Stimulated activated memory B cell treated with anti-CD40 and anti-IgM and Interleukin-4, amounts not matched to agents 10 μg/mL and 1 μg/mL and 100 μg/mL, for 72 hours (primary cell): ENCODE measurements at places on chromosomes 3 and 15.

- peak; percentile 97 for ATAC-seq
Measured at GRCh38 chr15:63970621-63971426, 75.5 kb downstream of the DAPK2 start.

DNA sequence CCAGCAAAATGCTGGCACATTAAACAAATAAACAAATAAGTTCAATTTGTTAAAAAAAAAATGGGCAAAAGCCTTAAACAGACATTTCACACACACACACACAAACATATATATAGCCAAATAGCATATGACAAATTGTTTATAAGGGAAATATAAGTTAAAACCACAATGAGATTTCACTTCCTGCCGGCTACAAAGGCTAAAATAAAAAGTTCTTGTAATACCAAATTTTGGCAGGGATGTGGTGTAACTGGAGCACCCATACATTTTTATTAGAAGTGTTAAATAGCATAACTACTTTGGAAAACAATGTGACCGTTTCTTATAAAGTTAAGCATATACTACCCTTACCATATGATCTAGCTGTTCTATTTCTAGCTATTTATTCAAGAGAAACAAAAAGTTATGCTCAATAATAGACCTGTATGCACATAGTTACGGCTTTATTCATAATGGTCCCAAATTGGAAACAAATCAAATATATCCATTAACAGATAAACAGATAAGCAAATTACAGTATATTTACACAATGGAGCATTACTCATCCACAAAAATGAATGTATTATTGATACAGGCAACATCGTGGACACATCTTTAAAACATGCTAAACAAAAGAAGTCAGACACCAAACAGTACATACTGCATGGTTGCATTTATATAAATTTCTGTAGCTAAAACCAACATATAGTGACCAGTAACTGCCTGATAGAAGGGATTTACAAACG lies 93.9 kb downstream of the EOMES start:
- ATAC-seq: no peak

- no peak for ATAC-seq
Measured at GRCh38 chr15:65583701-65584100, 27.2 kb downstream of the INTS14 start.

- no peak for ATAC-seq
Measured at GRCh38 chr3:148439254-148439822, 258.4 kb upstream of the AGTR1 start.

GRCh38 chr3:197512691-197513571 lies 42.8 kb downstream of the BDH1 start:
- ATAC-seq: no peak

DNA sequence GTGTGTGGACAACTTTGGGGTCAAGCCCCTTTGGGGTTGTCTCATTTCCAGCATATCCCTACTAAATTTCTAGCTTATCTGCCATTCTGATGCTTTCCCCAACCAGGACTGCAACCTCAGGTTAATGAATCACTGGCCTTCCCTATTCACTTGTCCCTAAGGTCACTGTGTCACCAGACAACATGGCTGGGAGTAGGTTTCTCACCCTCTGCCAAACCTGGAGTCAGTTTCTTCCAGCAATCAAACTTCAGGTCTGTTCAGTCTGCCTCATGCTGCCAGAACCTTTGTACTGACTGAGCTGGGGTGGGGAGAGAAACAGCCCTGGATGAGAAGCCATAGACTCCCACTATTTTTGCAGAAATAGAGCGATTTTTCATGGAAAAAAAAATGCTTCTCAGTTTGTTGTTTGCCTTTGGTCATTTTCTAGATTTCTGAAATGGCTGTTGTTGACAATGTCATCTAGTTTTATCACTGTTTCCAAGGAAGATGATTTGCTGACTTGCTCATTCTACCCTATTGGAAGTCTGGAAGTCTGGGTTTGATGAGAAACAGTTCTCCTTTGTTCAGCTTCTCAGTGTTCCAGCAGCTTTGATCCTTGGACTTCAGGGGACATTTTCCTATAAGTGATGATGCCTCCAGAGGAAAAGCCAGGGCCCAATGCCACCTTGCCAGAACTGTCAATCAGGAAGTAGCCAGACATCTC lies 74.8 kb upstream of the IL12A start:
- no peak for ATAC-seq

GRCh38 chr3:89113893-89114840 lies 6.7 kb downstream of the EPHA3 start:
- ATAC-seq: peak; percentile 82

DNA sequence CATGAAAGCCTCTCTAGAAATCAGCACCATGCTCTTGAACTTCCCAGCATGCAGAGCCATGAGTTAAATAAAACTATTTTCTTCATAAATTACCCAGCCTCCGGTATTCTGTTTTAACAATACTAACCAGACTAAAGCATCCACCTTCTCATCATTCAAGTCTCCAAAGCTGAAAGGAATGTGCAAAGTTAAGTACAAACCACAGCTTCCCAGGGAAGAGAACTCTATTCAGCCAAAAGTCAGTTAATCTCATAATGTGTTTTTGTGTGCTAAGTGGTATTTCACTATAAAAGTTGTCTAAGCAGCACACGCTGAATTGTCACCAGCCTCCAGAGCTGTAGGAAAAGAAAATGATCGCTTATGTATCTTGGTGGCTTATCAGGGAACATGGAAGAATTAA lies 135.5 kb upstream of the KCNH8 start:
- no peak for ATAC-seq

- ATAC-seq: no peak
Measured at GRCh38 chr3:178847190-178847589, 224.4 kb downstream of the ZMAT3 start.

GRCh38 chr3:48505968-48506504 lies 2.1 kb upstream of the SHISA5 start:
- no peak for ATAC-seq

DNA sequence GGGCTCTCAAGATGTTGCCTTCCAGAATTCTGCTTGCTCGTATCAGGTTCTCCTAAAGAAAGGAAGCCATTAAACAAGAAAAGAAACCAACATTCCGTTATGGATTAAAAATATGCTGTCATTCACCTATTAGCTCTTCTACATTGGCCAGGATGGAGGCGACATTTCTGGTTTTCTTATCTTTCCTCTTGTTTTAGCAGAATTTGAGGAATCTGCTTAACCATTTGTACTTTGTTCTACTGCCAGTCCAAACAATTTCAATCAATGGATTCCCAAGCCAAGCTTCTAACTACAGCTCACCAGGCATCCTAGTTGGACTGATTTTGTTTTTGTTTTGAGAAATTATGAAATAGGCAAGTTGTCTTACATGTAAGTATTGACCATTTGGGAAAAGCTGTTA lies 164.6 kb upstream of the TSC22D2 start:
- ATAC-seq: no peak

DNA sequence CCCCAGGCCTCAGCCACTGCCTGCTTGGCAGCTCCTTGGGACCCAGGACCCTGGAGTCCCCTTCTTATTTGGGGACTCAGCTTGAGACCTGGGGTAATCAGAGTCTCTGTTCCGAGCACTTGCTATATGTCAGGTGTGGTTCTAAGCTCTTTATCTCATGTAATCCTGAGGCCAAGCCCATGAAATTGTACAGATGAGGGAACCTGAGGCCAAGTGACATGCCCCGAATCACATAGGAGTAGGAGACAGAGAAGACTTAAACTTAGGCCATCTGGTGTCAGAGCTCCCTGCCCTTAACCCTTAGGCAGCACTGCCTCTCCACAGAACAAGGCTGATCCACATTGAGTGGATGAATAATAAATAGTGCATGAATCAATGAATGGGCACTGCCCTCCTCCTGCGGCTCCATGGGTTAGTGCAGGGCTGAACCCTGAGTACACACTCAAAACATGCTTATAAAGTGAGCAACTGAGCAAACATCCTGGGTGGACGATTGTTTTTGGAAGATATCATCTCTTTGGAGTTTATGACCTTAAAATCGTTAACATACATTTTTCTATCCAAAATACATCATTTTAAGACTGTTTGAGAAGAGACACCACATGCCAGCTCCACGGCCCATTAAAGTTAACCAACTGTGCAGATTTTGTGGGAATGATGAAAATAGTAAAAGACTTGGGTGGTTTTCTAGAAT lies 33.2 kb upstream of the IQSEC1 start:
- no peak for ATAC-seq

- ATAC-seq: no peak
Measured at GRCh38 chr15:52699457-52699856, 20.3 kb upstream of the ATOSA start.

DNA sequence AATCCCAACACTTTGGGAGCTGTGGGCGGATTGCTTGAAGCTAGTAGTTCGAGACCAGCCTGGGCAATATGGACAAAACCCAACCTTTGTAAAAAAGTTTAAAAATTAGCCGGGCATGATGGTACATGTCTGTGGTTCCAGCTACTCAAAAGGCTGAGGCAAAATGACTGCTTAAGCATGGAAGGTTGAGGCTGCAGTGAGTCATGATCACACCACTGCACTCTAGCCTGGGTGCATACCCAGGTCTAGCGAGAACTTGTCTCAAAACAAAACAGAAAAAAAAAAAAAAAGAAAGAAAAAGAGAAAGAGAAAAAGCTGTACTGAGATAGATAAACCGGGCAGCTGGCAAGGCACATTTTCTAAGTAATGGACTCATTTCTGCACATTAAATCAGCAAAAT lies 10.6 kb downstream of the ARPP19 start:
- ATAC-seq: peak; percentile 95

DNA sequence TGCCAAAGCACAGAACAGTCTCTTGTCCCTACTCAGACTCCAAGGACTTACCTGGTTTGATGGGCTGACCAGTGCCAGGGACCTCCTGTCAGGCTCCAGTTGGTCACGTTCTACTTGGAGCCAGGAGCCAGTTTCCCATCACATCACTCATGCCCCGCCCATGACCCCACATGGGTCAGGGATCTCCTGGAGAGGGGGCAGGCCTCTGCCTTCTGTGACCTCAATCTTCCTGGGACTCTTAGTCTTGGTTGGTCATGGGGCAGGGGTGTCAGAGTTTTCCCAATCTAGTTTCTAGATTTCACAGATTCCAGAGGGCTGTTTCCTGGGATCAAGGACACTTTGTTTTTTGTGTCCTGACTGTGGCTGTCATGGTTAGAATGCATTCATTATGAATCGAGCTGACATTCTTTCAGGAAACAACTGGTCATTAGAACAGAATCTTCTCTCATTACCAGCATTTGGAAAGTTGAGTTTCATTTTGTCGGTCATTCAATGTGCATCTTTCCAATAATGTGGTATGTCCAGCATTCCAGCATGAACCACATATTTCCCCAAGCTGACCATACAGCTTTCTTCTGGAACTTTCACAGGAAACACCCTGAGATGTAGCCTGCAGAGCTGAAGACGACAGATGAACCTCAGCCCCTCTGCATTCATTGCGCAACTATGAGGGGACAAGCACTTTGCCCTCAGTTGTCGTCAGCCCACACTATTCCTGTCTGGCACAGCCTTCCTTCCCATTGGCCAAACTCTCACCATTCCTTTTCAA lies 19.8 kb downstream of the CYP19A1 start:
- no peak for ATAC-seq

DNA sequence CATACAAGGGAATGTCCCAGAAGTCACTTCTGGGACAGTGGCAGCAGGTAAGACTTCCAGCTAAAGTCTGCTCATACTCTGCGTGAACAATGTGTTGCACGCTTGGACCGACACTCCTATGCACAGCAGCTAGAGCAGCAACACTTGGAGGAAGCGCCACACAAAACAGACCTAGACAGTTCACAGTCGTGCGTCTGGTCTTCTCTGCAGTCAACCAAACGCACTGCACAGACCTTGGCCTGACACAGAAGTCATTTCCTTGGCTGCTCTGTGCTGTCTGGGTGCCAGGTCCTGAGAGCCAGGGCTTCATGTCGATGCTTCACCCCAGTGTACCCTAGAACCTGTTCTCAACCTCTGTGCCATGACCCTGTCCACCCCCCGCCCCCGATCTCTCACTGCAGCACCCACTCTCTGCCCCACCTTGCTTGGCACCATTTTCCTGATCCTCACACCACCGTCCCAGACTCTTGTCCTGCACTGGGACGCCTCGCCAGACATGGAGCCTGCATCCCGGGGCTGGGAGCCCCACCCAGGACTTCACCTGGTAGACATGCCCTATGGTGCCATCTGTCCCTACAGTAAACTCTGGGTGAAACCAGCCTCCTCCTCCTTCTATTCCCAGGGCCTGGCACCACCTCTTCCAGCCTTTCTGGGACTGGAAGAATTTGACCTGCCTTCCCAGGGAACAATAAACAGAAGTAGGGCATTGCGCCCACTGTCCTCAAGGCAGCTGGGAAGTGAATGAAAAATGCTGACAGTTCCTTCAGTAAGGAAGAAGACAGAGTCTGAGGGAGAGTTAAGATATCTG lies 3.1 kb downstream of the ATP10A start:
- ATAC-seq: no peak

GRCh38 chr3:171206283-171206682 lies 179.8 kb upstream of the SLC2A2 start:
- no peak for ATAC-seq

DNA sequence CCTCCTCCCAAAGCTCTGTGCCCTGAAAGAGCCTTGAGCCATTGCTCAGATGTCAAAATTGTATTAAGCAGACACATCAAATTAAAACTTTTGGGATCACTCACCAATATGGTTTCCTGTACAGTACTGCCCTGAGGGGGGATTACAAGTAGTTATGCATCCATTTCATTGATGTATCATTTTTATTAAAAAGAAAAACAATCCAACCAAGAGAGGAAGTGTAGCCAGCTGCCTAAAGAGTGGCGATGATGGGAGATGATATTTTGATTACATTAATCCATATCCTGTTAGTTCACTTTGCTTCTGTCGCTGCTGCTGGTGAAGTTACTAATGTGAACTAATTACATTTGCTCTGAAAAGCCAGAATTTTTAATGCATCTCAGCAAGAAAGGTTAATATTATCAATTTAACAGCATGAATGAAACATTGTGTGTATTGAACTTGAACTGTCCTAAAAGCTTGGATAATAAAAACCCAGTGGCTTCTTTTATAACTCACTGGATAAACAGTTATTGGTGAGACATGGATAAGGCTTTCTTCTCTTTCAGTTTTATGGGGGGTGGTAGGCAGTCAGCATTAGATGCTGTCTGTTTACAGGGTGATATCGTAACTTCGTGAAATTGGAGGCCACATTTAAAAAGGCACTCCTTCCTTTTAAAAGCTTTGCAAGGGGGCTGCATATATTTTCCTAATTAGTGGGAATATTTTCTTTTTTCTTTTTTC lies 87.7 kb downstream of the IGF1R start:
- ATAC-seq: no peak

DNA sequence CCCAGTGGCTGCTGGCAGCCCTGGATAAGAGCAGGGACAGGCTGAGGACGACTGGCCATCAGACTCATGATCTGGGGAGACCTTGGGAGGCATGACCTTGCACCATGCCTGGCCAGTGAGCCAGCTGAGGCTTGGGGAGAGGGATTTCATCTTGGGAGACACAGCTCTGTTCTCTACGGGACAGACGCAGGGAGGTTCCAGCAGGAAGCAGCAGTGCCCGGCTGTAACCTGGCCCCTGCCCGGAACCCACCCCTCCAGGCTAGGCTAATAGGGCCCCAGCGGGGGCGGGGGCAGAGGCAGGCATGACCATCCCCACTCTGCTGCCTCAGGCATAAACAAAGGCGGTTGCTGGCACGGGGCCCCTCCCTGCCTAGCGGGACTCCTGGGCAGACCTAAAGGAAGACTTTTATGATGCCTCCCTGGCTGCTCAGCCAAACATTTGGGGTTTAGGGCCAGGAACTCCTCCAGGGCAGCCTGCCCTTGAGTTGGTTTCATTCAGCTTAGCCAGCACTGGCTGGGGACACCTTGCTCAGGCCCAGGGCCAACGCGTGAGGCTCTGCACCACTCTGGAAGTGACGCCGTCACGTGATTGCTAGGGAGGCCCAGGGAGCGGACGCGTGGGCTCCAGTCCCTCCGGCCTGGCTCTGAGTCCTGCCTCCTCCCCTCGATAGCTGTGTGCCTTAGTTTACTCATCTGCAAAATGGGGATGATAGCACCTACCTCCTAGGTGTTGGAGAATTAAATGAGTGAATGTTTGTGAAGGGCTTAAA lies 27.6 kb downstream of the HDAC11 start:
- ATAC-seq: no peak
